ENCODE measurements at places on chromosomes 13 and 19.

- DNase-seq: no peak
Measured at GRCh38 chr19:7427944-7428343, 60.9 kb downstream of the PEX11G start.

DNA sequence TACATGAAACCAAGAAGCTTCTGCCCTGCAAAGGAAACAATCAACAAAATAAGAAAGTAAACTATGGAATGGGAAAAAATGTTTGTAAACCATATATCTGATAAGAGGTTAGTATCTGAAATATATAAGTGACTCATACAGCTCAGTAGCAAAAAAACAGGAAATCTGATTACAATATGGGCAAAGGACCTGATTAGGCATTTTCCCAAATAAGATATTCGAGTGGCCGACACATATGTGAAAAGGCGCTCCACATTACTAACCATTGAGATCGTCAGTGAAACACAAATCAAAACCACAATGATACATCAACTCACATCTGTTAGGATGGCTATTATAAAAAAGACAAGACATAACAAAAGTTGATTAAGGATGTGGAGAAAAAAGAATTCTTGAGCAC, 2818.6 kb upstream of the PCDH20 start:
- no peak for DNase-seq

- DNase-seq: no peak
Measured at GRCh38 chr13:88377852-88378251, 706.7 kb downstream of the SLITRK5 start.

- no peak for DNase-seq
Measured at GRCh38 chr19:45294291-45295029, 28.2 kb downstream of the CKM start.

- peak; percentile 50 for DNase-seq
Measured at GRCh38 chr19:19145684-19146608, 7.7 kb upstream of the TMEM161A start.

GRCh38 chr19:17499648-17500446, 11.6 kb upstream of the PGLS start:
- DNase-seq: no peak

DNA sequence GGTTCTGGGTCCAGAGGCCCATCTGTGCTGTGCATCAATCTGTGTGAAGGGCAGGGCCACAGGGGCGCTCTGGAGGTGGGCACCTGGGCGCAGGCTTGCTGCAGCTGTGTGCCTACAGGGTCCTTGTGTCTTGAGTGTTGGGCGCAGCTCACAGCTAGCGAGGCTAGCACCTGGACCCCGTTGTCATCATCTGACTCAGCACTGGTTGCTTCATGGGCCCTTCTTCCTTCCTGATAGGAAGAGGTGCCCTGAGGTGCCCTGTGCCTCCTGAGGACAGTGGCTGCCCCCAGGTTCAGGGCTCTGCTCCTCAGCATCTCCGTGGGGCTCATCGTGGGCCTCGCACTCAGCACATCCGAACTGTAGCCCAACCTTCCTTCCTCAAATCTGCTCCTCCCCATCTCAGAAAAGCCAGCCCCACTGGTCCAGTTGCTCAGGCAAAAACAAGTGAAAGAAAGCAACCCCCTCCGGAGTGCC, 54.8 kb downstream of the GATAD2A start:
- no peak for DNase-seq

DNA sequence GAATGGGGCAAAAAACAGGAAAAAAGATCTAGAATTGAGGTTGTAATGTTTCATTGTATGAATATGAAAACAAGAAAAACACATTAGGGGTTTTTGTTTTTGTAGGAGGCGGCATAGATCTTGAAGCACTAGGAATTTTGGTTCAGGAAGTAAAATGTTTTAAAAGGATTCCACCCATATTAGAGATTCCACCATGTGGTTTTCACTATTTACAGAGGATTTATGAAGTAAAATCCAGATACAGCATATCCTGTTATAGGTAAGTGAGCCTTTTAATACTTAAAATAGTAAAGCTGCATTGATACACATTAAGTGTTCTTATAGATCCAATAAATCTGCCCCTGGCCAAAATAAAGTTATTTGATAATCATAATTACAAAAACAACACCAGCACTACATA, 61.4 kb downstream of the MICU2 start:
- DNase-seq: no peak

DNA sequence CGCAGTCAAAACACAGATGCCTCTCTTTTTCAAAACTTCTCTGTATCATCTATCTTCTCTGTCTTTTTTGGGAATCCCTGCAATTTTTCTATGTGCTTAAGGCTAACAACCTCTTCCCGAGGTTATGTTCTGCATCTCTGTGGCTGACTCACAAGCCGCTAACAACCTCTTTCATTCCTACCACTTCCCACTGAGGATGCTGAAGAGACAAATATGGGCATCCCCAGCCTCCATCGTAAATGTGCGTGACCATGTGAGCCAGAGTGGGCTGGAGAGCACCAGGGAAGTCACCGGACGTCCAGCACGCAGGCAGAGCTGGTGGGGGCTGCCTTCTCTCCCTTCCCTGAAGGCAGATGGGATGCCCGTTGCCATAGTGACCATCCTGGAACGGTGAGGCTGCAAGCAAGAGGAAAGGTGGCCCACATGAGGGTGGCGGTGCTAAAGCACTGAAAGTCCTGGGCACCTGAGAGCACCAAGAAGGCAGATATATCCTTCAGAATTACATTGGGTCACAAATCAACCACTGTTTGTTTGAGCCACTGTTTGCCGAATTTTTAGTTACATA, 122.8 kb downstream of the SHISA2 start:
- DNase-seq: no peak

GRCh38 chr19:10936661-10937084, 8.1 kb downstream of the TIMM29 start:
- peak; percentile 89 for DNase-seq

GRCh38 chr13:24614306-24615080, 65.7 kb upstream of the ATP12A start:
- no peak for DNase-seq

GRCh38 chr13:46178143-46178542, 3.8 kb downstream of the LCP1 start:
- DNase-seq: no peak

- DNase-seq: no peak
Measured at GRCh38 chr13:40340368-40341095, 325.9 kb downstream of the FOXO1 start.

GRCh38 chr13:111210091-111210490, 95.0 kb downstream of the ARHGEF7 start:
- DNase-seq: no peak

DNA sequence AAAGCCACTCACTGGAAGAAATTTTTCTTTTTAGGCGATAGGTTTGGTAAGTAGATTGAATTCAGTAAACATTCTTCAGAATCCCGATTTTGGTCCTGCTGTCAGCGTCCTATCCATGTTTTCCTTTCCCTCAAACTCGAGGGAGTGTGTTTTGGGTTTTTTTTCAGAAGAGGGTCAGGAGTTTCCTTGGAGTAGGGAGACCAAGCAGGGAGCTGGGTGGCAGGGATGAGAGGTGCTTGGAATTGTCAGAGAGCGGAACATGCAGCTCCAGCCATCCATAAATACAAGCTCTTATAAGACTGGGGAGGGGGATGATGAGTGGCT, 1.6 kb upstream of the PCDH8 start:
- no peak for DNase-seq

GRCh38 chr13:94280845-94281244, 198.6 kb downstream of the DCT start:
- DNase-seq: no peak

DNA sequence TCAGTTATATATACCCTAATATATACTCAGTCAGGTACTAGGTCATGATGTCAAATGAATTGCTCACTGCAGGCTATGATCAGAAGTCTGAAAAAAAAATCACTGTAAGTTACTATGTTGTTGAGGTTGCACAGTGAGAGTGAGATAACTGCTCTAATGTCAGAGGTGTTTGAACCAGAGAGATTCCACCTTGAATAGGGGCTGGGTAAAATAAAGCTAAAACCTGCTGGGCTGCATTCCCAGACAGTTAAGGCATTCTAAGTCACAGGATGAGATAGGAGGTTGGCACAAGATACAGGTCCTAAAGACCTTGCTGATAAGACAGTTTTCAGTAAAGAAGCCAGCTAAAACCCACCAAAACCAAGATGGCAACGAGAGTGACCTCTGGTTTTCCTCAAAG, 10.2 kb downstream of the EPSTI1 start:
- no peak for DNase-seq

- DNase-seq: no peak
Measured at GRCh38 chr13:62643799-62644524, 1228.3 kb upstream of the PCDH20 start.

DNA sequence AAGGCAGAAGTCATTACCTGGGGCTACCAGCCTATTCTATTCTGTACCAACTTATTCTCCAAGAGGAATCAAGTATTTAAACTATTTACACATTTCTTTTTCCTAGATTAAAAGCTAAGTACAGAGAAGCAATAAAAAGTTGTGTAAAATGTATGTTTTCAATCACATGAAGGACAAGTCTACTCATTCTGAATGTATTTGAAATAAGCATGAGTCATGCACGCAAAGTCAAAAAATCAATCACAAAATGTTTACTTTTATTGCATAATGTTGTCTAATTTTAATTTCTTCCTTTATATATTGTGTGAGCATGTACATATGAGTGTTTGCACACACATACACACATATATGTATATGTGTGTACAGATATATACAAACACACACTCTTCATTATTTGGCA, 136.7 kb downstream of the DACH1 start:
- DNase-seq: no peak

- DNase-seq: no peak
Measured at GRCh38 chr13:64278493-64278892, 2862.8 kb upstream of the PCDH20 start.

GRCh38 chr13:49444524-49445395, 686 bp downstream of the SETDB2 start:
- no peak for DNase-seq

GRCh38 chr13:21434588-21434987, 24.5 kb downstream of the ZDHHC20 start:
- no peak for DNase-seq

GRCh38 chr13:72782717-72783116, 784 bp downstream of the PIBF1 start:
- no peak for DNase-seq

DNA sequence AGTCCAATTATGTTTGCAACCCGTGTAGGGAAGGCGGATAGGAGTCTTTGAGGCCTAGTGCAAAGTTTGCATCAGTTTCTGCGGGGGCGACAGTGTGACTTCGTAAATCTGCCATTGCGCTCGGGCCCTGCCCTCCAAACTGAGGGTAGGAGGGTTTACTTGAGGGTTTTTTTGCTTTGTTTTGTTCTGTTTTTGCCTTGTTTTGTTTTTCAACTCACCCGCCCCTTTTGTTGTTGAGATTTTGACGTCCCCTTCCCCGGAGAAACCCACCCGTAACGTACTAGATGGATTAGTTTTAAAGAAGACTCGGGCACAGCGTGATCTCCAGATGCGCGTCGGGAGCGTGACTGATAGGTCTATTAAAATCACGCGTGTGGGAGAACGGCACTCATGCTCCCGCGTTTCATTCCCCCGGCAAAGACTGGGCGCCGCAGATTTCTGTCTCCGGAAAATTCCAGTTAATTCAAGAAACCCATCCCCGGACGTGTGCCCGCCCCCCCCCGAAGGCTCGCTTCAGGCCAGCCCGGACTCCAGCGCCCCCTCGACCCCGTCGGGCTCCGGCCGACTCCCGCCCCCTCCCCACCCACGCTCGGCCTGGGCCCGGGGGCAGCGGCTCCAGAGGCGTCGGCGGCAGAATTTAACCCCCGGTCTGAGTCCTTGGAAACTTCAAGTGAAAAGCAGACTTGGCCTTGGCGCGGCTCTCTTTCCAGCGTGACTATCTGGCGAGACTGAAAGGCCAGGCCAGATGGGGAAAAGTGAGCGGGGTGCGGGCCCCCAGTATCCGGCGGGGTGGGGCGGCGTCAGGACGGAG, 5.0 kb downstream of the SOX1 start:
- no peak for DNase-seq

- no peak for DNase-seq
Measured at GRCh38 chr19:41861116-41861768, 1.2 kb downstream of the RPS19 start.

- DNase-seq: no peak
Measured at GRCh38 chr19:46648060-46648960, 12.3 kb upstream of the GNG8 start.

DNA sequence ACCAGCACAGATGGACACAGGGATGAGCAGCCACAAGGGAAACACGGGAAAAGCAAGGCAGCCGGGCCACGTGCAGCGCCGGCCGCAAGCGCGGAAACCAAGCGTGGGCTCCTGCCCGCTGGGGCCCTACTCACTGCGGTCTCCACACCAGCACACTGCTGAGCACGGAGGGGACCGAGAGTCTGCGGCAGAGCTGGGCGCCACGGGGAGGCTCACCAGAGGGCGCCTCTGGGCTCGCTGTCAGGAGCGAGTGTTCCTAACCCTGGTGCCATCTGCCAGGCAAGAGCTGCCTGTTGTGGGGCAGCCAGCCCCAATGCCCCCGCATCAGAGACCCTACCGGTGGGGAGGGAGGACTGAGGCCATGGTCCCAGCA, 26.5 kb downstream of the MPND start:
- no peak for DNase-seq

DNA sequence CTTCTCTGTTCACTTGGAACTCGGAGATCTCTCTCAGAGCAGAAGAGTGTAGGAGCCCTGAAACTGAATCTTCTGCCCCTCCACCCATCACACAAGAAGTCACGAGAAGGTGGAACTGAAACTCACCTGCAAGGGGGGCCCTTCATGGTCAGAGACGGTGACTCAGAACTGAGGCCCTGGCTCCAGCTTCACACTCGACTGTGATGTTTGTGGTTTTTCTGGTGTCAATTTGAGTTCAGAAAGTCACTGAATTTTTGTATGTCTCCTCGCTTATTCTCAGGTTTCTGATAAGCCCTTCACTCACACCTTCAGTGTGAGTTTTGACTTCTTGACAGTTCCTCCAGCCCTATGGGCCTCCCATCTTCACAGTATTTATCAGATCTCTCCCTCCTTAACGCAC, 23.1 kb downstream of the SIGLEC5 start:
- DNase-seq: no peak

DNA sequence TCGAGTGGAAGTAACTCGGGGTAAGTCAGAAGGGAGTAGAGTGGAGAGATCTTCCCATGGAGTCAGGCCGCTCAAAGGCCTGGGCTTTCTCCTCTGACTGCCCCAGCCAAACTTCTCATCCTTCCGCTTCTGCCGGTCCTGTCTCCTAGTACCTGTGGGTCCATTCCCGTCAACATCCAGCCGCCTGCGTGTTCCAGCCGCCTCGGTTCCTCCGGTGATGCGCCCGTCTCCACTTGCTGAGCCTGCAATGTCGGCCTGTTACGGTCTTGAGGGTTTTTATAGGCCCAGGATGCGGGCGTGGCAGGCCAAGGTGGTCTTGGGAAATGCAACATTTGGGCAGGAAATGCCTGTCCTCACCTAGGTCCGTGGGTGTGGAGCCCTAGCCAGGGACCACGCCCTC, 38.3 kb downstream of the RASL11A start:
- DNase-seq: no peak

- no peak for DNase-seq
Measured at GRCh38 chr13:91313103-91313502, 34.4 kb upstream of the MIR17HG start.
